Aorta (tissue), 5 donors: ENCODE measurements at places on chromosomes 7 and 10.

DNA sequence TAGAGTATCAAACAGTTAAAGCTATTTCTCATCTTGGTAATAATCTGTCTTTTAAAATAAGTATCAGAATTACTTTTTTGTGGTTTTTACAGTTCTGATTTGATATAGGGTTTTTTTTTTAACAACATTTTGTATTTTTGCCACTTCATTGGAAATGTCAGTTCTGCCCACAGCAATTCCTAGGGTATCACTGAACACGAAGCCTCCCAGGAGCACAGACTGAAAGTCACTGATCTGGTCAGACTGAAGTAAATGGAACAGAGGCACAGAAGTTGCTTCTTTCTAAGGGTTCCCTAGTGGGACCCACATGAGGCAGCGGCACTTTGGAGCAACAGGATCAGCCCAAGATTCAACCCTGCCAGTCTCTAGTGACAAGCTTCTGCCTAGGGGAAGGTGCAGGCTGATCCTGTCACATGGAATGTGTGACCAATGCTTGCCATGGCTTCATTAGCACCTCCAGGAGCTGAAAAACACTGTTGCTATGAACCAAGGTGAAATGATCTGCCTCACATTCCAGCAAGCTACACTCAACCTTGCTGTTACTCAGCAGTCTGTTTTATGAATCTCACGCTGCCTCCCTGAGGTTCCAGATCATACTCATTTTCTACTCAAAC, 273.4 kb upstream of the CSTF2T start:
- DNase-seq: no peak

DNA sequence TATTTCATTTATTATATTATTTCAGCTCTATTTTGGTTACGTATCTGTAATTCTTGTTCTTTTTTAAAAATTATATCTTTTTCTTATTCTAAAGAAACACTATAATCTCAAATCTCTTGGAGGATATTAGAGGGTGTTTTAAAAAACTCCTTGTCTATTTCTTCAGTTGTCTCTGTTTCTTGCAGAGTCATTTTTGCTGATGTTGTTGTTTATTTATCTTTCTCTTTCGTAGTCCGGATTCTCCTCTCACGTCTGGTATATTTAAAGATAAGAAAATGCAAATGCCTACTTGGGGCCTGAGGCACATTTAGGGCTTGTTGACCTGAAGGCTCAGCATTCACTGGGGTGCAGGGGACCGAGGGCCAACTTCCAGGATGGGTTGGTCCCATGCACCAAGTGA, 181.2 kb upstream of the CTBP2 start:
- no peak for DNase-seq

GRCh38 chr7:46296526-46296925, 375.5 kb upstream of the IGFBP3 start:
- DNase-seq: no peak

- peak; percentile 68 for DNase-seq
Observed at GRCh38 chr7:21330462-21331178, 97.3 kb upstream of the SP4 start.

- DNase-seq: no peak
Observed at GRCh38 chr7:49789736-49790135, 16.3 kb downstream of the VWC2 start.

DNA sequence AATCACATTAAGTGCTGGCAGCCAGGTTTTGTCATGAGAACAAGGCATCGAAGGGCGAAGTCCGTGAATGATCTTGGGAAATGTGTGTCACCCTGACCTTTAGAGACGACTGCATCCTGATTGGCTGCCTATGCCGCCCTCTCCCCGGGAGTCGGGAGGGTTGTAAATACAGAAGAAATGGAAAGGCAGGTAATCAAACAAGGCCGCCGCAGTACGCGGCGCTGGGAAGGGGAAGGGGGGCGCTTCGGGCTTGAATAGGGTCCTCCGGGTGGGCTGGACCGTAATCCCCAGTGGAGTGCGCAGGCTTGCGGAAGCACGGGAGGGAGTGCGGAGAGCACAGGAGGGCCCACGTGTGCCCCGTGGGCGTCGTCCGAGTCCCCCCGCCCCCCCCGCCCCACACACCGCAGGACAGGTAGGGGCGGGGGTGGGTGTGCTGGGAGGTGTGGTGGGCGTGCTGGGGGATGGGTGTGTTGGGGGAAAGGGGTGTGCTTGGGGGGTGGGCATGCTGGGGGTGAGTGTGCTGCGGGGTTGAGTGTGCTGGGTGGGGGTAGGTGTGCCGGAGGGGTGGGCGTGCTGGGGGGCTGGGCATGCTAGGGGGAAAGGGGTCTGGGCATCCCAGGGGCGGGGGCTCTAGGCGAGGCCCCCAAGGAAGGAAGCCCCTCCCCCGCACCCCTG, 169.4 kb downstream of the ARHGAP12 start:
- peak; percentile 74 for DNase-seq

DNA sequence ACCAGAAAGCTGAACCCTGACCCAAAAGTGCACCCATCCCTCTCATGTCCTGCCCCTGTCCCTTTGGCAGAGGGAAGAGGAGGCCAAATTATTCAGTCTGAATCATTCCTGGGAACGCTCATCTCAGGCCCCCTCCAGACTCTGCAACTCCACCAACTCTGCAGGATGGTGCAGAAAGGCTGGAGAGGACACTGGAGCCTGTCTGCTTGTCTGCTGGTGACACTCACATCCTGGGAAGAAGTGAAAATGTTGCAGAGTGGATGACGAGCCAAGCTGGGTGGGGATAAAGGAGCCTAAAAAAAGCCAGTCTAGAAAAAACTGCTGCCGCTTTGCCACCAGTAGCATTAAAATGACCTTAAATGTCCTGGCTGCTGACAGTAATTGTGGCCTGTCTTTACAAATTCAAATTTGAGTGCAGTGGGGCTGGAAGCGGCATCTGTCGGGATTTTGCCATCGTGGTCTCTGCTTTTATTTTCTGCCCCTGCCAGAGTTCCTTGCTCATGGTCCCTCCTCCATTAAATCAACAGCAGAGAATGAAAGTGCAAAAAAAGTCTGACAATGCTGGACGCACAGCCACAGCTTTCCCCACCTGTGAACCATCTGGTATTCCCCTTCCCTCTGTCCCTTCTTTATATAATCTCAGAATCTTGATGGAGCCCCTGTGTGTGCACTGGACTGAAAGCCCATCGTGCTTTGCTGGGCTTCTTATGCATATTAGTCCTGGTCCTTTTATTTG, 63.9 kb downstream of the STK17A start:
- no peak for DNase-seq

DNA sequence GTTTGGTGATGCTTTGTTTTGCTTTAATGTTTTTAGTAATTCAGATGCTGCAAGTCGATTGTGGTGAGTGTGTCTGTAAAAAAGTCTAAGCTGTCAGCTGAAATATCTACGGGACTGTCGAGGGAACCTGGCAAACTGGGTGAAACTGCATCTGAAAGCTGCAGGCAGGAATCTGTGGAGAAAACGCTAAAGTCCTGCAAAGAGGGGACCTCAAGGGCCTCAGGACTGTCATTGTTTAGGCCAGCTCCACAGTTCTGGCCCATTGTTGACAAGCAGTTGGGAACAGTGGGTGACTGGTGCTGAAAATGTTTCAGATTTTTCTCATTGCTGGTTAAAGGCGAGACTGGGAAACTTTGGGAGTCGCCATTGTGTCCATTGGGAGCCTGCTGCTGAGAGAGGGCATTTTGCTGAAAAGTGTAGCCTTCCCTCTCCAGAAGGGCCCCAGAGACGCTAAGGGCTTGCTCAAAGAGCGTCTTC, 1.8 kb downstream of the HOXA2 start:
- DNase-seq: no peak

DNA sequence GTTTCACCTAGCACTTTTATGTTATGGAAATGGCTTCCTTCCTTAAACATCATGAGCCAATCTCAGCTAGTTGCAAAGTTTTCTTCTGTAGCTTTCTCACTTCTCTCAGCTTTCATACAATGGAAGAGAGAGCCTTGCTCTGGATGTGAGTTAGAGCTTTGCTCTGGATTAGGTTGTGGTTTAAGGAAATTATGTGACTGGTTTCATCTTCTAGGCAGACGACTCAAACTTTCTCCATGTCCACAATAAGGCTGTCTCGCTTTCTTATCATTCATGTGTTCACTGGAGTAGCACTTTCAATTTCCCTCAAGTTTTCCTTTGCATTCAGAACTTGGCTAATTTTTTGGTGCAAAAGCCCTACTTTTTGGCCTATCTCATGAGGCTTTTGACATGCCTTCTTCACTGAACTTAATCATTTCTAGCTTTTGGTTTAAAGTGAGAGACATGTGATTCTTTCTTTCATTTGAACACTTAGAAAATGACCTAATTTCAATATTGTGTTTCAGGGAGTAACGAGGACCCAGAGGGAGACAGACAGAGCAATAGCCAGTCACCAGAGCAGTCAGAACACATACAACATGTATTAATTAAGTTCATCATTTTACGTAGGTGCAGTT, 49.8 kb downstream of the CNOT4 start:
- DNase-seq: no peak

DNA sequence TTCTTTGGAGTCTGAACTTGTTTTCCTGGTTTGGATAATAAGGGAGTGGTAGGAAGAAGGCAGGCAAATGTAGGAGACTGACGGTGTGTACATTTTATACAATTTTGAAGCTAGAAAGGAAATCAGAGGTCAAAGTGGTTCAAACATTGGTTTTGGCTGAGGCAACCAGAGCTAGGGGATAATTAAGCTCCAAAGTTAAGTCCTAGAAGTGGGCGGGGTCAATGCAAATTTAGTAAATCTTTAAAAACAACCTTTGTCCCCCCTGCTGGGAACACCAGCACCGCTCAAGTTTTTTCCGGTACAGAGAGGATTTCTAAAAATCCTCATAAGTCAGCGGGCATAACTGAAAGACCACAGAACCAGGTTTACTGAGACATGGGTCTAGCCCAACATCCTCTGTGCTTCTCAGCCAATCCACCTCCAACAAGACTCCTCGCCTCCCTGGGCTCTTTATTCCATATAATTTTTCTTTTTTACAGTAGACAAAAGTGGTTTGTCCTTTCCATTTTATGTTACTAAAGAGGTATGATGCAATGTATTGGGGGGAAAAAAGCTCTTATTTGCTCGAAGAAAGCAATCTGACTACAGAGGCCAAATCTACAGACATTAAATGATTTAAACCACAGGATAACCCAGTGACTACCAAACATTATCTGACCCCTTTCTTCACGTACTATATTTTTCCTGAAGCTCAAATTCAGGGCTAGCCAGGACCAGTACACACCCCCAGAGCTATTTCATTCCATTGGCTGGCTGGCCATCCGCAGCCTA, 1.6 kb downstream of the GLUD1 start:
- DNase-seq: no peak

DNA sequence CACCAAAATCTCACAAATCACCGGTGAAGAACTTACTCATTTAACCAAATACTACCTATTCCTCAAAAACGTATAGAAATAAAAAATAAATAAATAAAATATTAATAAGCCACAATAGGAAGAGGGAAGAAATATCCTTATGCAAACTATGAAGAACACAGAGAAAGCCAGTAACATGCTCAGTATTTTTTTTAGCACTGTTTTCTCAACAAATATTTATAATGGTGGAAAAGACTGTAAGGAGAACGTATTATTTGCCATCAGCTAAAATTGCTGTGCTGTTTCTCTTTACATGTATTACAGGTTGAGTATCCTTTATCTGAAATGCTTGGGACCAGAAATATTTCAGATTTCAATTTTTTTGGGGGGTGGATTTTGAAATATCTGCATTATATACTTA, 21.0 kb downstream of the KIAA1217 start:
- DNase-seq: no peak

DNA sequence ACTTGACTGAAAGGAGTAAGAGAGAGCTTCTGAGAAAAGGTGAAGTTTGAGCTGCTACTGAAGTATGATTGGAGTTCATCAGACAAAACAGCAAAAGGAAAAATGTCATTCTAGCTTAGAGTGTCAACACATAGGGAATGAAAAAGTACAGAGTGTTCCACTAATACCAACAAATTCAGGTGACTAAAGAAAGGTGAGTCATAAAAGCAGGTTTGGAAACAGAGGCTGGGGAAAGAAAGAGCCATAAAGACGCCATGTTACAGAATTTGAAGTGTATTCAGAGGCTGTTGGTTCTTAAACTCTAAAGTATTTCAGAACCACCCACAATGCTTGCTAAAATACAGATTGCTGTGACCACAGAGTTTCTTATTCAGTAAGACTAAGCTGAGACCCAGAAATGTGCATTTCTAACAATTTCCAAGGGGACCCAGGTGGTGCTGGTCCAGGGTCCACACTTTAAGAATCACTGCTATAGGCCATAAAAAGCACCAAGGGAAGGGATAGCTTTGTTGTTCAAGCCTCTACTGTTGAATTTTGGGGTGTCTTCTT, 143.1 kb downstream of the ELAPOR2 start:
- no peak for DNase-seq
